Left lung (tissue), 14 donors: ENCODE measurements at places on chromosomes 16 and 17. TPM values are rescaled to one million over a fixed set of nuclear protein-coding genes. Genes with fewer than 3 reads are reported as not detected.

ARL6IP1 gene
- 97.6 TPM for total RNA-seq

MYL4 gene
- total RNA-seq: 0.99 TPM

DNA sequence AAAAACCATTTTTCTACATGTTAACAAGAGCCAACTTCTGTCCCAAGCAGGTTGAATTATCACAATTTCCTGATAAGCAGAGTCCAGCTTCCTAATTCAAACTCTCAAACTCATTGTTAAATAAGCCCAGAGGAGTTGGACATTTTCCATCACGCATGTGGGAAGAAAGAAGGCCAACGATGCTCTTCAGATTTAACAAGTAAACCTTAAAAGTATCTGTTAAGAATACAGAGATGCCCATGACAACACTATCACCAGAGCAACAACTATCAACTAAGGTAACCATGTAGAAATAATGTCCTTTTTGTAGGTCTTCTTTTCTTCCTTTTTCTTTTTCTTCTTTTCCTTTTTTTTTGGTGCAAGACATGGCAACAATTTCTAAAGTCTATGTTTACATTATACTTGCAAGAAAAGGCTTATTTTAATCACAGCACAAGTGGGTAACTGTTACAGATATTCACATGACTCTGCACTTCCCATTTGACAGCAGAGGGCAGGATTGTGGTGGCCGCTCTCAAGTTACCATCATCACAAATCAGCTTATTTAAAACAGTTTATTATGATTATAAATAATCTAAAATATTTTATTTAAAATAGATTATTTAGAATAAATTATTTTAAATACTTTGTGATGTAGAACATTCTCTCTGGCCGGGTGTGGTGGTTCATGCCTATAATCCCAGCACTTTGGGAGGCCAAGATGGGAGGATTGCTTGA is 35.7 kb upstream of the DHRS7B start:
- H3K36me3 ChIP-seq: no peaks in the 10 kb centered on the region
- no peaks in the 10 kb centered on the region for H3K4me1 ChIP-seq
- DNase-seq: no peak
- peaks cover 2% of the 10 kb centered on the region for H3K27me3 ChIP-seq

- peak overlapping the region; percentile 37 for H3K4me3 ChIP-seq
- DNase-seq: no peak
- H3K27ac ChIP-seq: peak overlapping the region; percentile 23
- H3K36me3 ChIP-seq: no peaks in the 10 kb centered on the region
- peaks cover 52% of the 10 kb centered on the region for H3K4me1 ChIP-seq
- peaks cover 79% of the 10 kb centered on the region for H3K27me3 ChIP-seq
Measured at GRCh38 chr17:39667262-39667944, 850 bp upstream of the PNMT start.
